ENCODE measurements at places on chromosomes 1 and 21.

DNA sequence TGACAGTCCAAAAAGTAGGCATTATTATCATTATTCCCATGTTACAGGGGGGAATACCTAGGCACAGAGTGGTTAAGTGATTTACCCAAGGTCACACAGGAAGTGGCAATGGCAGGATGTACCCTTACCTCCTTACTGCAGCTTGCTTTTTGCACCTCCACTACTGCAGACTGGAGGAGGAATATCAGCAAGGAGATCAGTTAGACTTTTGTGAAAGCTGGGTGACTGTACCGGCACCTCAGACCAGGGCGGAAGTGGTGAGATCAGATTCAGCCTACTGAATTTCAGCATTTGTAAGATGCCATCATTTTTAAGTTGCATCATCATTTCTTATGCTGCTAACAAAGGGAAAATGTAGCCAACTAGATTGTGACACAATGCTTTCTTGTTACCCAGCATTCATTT lies 4.5 kb downstream of the ADARB1 start:
- peak; percentile 76 for DNase-seq

DNA sequence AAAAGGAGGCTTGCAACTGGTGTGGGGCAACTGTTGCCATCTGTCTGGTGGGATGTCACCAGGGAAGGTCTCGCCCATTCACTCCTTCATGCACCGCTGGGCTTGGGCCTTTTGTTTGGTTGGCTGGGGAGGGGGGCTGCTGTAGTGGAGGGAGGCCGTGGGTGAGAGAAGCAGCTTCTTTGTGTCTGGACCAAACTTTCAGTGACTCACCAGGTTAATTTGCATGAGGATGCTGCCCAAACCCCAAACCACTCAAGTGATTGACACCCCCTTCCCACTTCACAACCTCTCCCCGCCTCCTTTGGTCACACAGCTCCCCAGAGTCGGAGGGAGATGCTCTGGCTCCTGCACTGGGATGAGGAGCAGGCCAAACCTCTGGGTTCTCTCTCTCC lies 19.7 kb downstream of the BTG2 start:
- DNase-seq, result no peak

DNA sequence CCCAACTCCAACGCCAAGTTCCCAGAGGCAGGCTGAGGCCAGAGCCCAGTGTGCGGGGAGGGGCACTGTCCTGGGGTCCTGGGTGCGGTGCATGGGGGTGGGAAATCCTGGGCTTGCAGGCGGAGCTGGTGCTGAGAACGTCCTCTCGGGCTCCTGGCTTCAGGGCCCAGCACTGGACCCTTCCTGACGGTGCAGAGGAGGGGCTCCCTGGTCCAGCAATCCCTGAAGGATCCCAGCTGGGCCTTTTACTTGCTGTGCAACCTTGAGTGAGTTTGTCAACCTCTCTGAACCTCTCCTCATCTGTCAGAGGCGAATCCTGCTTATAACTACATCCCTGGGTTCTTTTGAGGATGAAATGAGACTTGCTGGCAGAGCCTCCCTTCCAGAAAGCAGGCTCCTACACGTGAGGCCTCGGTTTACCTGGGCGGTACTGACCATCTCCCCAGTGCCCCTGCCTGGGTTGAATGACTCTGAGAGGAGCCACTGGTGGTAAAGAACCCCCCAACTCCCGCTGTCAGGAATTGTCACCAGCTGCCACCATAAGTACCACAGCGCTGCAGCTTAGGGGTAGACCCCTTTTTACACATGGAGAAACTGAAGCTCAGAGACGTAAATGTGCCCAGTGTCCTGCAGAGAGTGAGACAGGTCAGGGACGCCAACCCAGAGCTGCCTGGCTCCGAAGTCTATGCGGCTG lies 77.3 kb downstream of the DHRS3 start:
- no peak for DNase-seq

DNA sequence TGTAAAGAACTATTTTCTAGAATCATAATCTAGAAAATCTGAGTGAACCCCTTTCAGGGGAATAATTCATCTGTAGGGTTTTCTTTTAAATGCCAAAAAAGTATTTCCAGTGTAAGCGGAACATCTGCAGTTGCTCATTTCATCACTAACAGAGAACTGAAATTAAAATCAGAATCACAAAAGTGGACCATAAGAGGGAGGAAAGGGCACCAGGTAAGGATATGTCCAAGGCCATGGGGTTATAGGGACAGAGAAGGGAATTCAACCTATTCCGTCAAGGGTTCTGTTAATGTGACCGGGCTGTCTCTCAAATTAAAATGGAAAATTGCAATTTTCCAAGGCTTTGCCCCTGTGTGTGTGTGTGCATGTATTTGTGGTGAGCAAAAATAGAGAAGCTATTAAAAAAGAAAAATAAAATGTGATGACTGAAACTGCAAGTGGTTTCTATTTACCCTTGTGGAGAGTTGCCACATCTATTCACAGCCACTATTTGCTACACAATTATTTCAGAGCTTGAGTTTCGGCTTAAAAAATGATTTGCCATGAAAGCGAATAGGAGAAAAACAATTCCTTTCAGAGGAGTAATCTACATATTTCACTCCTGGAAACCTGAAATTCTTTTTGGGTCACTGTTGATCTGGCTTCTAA lies 53.1 kb downstream of the APP start:
- DNase-seq, result no peak

DNA sequence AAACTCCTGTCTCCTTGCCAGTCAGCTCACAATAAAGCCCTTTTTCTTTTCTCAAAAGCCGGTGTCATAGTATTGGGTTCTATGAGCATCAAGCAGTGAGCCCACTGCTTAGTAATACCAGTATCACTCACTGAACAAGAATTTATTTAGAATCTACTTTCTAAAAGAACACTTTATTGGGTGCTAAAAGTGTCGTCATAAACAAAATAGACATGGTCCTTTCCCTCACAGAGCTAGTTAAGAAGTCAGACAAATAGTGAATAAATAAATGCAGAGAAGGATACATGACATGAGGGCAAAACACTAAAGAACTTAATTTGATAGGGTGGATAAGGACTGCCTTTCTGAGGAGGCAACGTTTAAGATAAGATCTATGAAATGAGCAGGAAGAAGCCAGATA lies 32.2 kb downstream of the EVI5 start:
- peak; percentile 31 for DNase-seq

Measured in fibroblast of mammary gland (primary cell).